Frontal cortex (tissue), 4 donors: ENCODE measurements at places on chromosomes 6 and 20.

DNA sequence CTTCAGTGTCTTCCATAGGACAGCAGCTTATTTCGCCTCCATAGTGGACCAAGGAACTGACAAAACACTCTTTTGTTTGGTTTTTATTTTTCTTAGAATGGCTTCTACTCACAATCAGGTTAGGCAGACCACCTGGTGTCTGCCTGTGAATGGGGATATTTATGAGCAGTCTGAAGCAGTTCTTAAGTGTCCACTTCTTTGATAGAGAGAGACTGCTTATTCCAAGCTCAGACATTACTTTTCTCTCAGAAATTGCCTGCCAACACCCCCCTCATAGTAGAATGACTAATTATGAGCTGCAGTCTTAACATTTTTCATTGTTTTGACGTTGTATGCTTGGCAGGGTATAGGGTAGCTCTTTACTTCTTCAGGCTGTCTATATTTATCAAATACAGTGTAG is 174.7 kb downstream of the ZFAND3 start:
- no peak for DNase-seq

- DNase-seq, result no peak
These were observed 39.7 kb upstream of the CLVS2 start for GRCh38 chr6:122956376-122956775.

GRCh38 chr20:14232650-14233049 is 104.8 kb downstream of the FLRT3 start:
- DNase-seq, result no peak

GRCh38 chr6:20200761-20201630 is 11.3 kb downstream of the MBOAT1 start:
- no peak for DNase-seq
